ENCODE measurements at places on chromosomes 2 and 18. TPM values are rescaled to one million over a fixed set of nuclear protein-coding genes. Genes with fewer than 3 reads are reported as not detected.
A peak's percentile ranks its signal among the peaks of the same experiment; 100 is the strongest.

The UGT1A5 gene
- not detected for polyA plus RNA-seq

The STON1 gene
- 0.07 TPM for polyA plus RNA-seq

The NYAP2 gene
- polyA plus RNA-seq = not detected

The CGREF1 gene
- not detected for polyA plus RNA-seq

The SLC4A3 gene
- not detected for polyA plus RNA-seq

The SEH1L gene
- 24.2 TPM for polyA plus RNA-seq

The POTEJ gene
- not detected for polyA plus RNA-seq

The RAB17 gene
- not detected for polyA plus RNA-seq

DNA sequence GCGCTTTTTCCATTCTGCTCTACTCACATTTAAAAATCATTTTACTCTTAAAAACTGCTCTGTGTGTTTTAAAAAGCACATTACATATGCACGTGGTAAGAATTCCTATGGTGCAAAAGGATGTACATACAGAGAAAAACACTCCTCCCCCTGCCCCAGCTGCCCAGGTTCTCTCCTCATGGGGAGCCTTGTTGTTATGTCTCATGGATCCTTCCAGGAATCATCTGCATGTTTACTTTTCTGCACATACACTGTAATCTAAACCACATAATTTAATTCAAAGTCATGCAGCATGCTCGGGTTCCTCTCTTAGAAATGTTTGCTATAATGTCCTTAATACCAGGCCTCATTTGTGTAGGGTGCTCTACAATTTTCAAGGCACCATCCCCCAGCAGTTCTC is 243.3 kb downstream of the LOXHD1 start:
- H3K4me1 ChIP-seq = no peaks in the 10 kb centered on the region
- no peak for DNase-seq
- no peak overlapping the region for H3K27ac ChIP-seq
- H3K36me3 ChIP-seq = no peaks in the 10 kb centered on the region
- no peaks in the 10 kb centered on the region for H3K27me3 ChIP-seq

GRCh38 chr2:26609839-26610277 is 31.3 kb downstream of the CIB4 start:
- no peaks in the 10 kb centered on the region for H3K4me1 ChIP-seq
- H3K4me3 ChIP-seq = no peak overlapping the region
- H3K27me3 ChIP-seq = no peaks in the 10 kb centered on the region
- peak; percentile 5 for DNase-seq

GRCh38 chr2:185526161-185526560 is 212.4 kb upstream of the FSIP2 start:
- no peak overlapping the region for H3K4me3 ChIP-seq
- H3K4me1 ChIP-seq = no peaks in the 10 kb centered on the region
- no peaks in the 10 kb centered on the region for H3K27me3 ChIP-seq
- no peaks in the 10 kb centered on the region for H3K36me3 ChIP-seq

GRCh38 chr2:71800851-71801250 is 346.8 kb downstream of the CYP26B1 start:
- H3K27ac ChIP-seq = no peak overlapping the region
- H3K4me3 ChIP-seq = no peak overlapping the region
- no peaks in the 10 kb centered on the region for H3K4me1 ChIP-seq
- no peaks in the 10 kb centered on the region for H3K27me3 ChIP-seq
- no peaks in the 10 kb centered on the region for H3K36me3 ChIP-seq
- no peak for DNase-seq

- no peak overlapping the region for H3K4me3 ChIP-seq
- H3K4me1 ChIP-seq = no peaks in the 10 kb centered on the region
- no peaks in the 10 kb centered on the region for H3K36me3 ChIP-seq
- no peak for DNase-seq
- no peak overlapping the region for H3K27ac ChIP-seq
- peaks cover 16% of the 10 kb centered on the region for H3K27me3 ChIP-seq
Observed at GRCh38 chr2:20438334-20439192, 8.3 kb upstream of the RHOB start.

GRCh38 chr2:121002597-121002996 is 266.9 kb downstream of the GLI2 start:
- no peaks in the 10 kb centered on the region for H3K36me3 ChIP-seq
- DNase-seq = no peak

- no peaks in the 10 kb centered on the region for H3K36me3 ChIP-seq
- no peak overlapping the region for H3K4me3 ChIP-seq
- no peak for DNase-seq
- H3K4me1 ChIP-seq = peaks cover 14% of the 10 kb centered on the region
- H3K27ac ChIP-seq = no peak overlapping the region
Observed at GRCh38 chr2:27916293-27916995, 25.9 kb downstream of the BABAM2 start.

DNA sequence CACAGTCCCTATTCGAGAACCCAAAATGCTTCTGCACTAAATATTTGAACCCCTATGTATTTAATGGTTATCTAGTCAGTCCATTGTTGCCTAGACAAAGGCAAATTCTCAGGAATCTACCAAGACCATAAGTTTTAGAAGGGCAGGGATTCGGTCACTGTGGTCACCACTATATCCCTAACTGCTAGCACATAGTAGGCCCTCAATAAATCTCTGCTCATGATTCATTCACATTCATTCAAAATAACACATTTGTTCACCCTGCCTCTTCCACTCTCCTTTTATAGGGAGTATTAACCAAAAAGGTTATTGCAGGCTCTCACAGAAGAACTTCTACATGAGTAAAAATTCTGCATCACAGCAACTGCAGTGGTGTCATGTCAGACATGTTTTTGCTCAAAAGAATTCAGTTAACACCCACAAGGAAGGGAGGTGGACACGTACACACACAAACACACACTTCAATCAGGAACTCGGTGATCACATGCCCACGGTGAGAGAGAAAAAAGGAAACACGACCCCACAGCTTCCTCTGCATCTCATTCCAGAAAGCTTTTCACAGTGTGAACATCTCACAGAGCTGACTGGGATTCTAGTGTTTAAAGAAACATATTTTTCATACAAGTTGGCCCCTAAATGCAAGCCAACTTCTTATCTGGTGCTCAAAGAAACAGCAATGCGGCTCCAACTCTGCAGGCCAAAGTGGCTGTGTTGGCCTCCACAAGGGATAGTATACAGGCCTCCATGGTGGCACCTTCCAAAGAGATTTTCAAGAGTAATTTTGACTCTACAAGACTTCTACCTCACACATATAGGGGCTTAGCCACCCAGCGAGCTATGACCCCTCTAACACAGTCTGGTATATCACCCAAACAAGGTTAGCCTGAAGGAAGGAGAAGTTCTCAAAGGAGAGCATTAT is 98.0 kb downstream of the ANKRD44 start:
- H3K4me1 ChIP-seq = peaks cover 98% of the 10 kb centered on the region
- peak; percentile 67 for DNase-seq
- peak overlapping the region; percentile 88 for H3K27ac ChIP-seq

GRCh38 chr18:35481960-35482366 is 15.8 kb downstream of the INO80C start:
- no peak for DNase-seq
- H3K4me1 ChIP-seq = no peaks in the 10 kb centered on the region
- H3K4me3 ChIP-seq = no peak overlapping the region
- no peaks in the 10 kb centered on the region for H3K27me3 ChIP-seq
- H3K36me3 ChIP-seq = peaks cover 3% of the 10 kb centered on the region
- H3K27ac ChIP-seq = no peak overlapping the region

- H3K4me1 ChIP-seq = no peaks in the 10 kb centered on the region
- H3K36me3 ChIP-seq = no peaks in the 10 kb centered on the region
- no peak overlapping the region for H3K4me3 ChIP-seq
Observed at GRCh38 chr2:5913711-5914395, 221.7 kb downstream of the SOX11 start.

DNA sequence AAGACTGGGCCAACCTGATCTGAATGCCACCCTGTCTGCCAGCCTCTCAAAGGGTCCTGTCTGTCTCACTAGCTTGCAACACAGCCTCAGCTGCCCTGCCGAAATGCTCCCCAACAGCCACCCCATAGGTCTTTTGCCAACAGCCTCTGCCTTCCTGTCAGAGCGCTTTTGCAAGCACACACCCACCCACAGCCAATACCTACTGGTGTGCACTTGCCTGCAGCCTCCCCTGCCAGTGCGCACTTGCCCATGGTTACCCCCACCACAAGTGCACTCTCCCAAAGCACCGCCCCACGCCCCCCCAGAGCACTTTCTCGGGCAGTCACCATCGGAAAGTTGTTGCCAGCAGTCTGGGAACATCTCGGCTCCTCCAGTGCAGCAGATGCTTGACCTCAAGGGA is 48.6 kb downstream of the RTTN start:
- no peaks in the 10 kb centered on the region for H3K4me1 ChIP-seq
- no peak overlapping the region for H3K27ac ChIP-seq
- DNase-seq = no peak
- no peaks in the 10 kb centered on the region for H3K27me3 ChIP-seq

DNA sequence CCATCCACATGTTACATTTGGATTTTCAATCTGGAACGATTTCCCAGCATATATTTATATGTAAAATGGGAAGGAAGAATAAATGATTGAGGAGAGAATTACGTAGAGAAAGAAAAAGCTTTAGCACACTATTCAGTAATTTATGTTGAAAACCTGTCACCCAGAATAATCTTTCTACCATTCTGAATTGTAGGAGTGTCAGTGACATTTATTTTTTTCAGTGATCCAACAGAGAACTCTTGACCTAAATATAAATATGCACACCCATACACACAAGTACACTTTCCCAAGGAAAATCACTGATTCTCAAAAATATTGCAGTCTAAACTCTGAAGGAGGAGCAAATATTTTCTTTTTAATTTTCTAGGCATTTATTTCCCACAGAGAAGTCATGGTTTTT is 140.2 kb upstream of the LRP1B start:
- no peaks in the 10 kb centered on the region for H3K36me3 ChIP-seq
- no peak for DNase-seq
- H3K27me3 ChIP-seq = no peaks in the 10 kb centered on the region
- no peak overlapping the region for H3K27ac ChIP-seq
- no peak overlapping the region for H3K4me3 ChIP-seq
- no peaks in the 10 kb centered on the region for H3K4me1 ChIP-seq

DNA sequence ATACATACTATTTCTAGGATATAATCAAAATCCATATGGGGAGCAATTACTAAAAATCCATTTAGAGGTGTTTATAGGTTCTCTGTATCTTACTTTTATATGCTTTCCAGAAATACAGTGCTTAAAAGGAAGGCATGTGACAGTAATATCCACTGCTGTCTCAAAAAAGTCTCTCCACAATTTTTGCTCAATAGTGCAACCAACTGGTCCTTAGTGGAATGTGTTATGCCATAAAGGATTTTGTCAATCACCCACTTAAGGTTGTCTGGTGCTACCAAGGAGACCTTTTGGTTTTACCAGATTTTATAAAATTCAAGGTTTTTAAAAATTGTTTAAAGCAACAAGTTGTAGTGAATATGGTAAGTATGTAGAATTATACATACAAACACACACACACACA is 328.5 kb upstream of the DSEL start:
- no peak for DNase-seq
- H3K27ac ChIP-seq = no peak overlapping the region
- no peaks in the 10 kb centered on the region for H3K36me3 ChIP-seq
- H3K27me3 ChIP-seq = no peaks in the 10 kb centered on the region
- no peak overlapping the region for H3K4me3 ChIP-seq
- H3K4me1 ChIP-seq = no peaks in the 10 kb centered on the region

DNA sequence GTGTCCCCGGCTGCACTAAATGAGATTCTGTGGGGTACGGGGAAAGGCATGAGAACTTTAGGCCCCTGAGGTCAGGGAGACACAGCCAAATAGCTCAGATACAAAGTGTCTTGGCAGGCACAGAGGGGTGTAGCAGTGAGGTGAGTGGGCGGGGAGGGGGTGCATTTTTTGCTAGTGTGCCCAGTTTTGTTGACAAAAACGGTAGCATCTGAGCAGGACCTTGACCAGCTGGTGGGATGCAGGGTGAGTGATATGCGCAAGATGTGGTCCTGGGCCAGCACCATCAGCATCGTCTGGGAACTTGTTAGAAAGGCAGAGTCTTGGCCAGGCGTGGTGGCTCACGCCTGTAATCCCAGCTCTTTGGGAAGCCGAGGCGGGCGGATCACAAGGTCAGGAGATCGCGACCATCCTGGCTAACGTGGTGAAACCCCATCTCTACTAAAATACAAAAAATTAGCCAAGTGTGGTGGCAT is 127.3 kb upstream of the LGALSL start:
- H3K4me1 ChIP-seq = peaks cover 54% of the 10 kb centered on the region
- H3K4me3 ChIP-seq = peak overlapping the region; percentile 52
- H3K27me3 ChIP-seq = no peaks in the 10 kb centered on the region
- H3K36me3 ChIP-seq = no peaks in the 10 kb centered on the region
- H3K27ac ChIP-seq = peak overlapping the region; percentile 78

DNA sequence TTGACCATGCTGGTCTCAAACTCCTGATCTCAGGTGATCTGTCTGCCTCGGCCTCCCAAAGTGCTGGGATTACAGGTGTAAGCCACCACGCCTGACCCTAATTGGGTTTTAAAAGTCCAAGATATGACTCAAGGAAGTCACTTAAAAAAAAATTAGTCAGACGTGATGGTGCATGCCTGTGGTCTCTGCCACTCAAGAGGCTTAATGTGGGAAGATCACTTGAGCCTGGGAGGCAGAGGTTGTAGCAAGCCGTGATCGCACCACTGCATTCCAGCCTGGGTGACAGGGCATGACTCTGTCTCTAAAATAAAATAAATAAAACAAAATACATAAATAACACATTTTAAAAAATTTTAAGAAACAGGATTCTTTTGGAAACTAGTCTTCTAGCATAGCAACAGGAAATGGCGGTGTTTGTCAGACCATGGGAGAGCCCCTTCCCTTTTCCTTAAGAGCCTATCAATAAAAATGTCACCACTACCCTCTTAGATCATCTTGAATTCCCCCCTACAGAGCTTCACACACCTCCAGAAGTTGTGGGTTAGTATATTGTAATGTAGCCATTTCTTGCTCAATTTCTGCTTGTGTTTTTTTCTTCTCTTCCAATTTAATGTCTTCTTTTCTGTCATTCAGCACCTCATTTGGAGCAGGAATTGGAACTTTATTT is 20.1 kb downstream of the SFT2D3 start:
- H3K4me3 ChIP-seq = no peak overlapping the region
- no peak overlapping the region for H3K27ac ChIP-seq
- no peak for DNase-seq
- no peaks in the 10 kb centered on the region for H3K27me3 ChIP-seq
- H3K4me1 ChIP-seq = no peaks in the 10 kb centered on the region
- peaks cover 64% of the 10 kb centered on the region for H3K36me3 ChIP-seq

DNA sequence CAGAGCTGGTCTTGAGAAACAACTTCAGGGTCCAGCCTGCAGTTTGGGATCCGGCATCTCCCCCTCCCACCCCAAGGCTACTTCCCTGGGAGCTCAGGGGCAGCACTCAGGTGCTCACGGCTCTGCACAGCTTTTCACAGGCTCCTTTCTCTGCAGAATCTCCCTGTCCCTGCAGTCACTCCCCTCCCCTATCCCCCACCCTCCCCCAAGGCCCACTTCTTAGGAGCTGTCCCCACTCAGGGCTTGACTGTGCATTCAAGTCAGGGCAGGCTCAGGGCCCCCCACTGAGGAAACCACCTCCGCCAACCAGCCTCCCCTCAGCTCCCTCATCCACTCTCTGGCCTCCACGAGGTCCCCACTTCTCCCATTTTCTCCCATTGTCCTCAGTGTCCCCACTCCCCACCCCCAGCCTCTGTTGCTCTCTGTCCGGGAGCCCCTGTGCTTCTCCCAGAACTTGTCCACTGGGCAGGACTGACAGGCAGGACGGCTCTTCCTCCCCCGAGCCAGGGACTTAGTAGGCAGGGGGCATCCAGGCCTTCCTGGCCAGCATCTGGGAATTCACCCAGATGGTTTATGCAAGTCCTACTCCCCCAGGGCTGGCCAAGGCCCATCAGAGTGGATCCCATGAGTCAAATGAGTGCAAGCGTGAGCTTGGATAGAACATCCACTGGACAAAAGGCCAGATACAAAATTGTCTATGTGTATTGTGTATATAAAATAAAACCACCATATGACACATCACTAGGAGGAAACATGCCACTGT is 7.6 kb downstream of the NMUR1 start:
- DNase-seq = no peak
- H3K27me3 ChIP-seq = no peaks in the 10 kb centered on the region
- H3K4me3 ChIP-seq = no peak overlapping the region
- H3K36me3 ChIP-seq = no peaks in the 10 kb centered on the region
- H3K4me1 ChIP-seq = peaks cover 21% of the 10 kb centered on the region
- no peak overlapping the region for H3K27ac ChIP-seq

Measured in CD4-positive, CD25-positive, alpha-beta regulatory T cell (primary cell).